NCI-H2171 (cell line): ENCODE measurements at places on chromosomes 16 and 17.

DNA sequence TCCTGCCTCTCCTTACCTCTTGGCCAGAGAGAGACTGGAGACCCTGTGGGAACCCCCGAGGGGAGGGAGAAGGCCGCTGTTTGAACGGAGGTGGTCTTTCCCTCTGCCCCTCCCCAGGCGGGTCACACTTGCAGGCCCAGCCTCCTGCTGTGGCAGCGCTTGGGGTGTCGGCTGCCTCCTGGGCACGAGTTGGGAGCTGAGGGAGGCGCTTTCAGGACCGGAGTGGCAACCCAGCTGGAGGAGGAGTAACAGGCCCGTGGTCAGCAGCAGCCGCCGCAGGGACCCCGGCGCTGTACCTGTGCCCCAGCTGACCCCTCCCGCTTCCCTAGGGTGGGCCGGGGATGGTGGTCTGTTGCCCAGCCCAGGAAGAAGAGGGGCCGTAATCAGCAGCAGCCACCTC, 278.3 kb downstream of the SEC14L1 start:
- DNase-seq: no peak

DNA sequence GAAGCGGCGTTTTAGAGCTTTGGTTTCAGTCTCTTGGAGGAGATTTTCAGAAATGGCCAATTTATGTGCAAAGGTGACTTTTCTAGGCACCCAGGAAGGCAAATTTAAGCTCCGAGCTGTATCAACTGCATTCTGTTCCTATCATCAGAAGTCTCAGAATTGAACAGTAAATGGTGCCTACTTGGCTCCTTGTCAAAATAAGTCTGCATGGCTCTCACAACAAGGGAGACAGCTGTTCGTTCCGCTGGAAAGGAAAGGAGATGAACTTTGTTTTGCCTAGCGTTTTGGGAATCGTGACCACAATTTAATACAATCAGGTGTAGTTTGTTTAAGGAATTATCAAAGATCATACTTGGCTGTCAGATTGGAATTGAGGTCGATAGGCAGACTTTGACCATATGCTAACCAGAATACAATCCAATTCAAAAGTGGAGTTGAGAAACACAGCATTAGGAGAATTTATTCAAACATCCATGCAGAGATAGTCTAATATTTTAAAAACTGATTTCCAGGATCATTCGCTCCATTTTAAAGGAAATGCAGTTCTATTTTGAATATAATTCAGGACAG, 139.4 kb downstream of the CPPED1 start:
- peak; percentile 64 for DNase-seq

GRCh38 chr16:69848637-69849545, 86.8 kb downstream of the WWP2 start:
- DNase-seq: no peak

GRCh38 chr17:43877031-43877430, 30.1 kb downstream of the CD300LG start:
- DNase-seq: no peak

GRCh38 chr17:42780851-42781638, 635 bp downstream of the WNK4 start:
- no peak for DNase-seq

DNA sequence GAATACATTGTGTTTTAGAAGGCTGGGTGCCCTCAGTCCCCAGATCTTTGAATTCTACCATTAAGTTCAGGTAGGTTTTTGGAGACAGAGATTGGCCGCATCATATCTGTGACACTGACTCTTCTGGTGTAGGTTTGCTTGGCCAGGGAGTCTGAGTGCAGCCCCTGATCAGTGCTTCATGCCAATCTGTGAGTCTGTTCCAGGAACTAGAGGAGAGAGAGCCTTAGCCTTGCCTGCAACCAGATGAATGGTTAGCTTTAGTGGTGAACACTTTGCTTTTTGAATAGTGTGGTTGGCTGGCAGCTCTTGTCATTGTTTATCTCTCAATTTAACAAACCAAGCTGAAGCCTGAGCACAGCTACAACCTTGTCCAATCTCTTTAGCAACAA, 87.8 kb downstream of the PLXDC1 start:
- no peak for DNase-seq

- peak; percentile 4 for DNase-seq
Measured at GRCh38 chr16:64983963-64984362, 137.9 kb downstream of the CDH11 start.

- no peak for DNase-seq
Measured at GRCh38 chr16:12157517-12158093, 181.1 kb downstream of the SNX29 start.

- DNase-seq: no peak
Measured at GRCh38 chr17:3381957-3382356, 4.2 kb downstream of the OR3A2 start.

DNA sequence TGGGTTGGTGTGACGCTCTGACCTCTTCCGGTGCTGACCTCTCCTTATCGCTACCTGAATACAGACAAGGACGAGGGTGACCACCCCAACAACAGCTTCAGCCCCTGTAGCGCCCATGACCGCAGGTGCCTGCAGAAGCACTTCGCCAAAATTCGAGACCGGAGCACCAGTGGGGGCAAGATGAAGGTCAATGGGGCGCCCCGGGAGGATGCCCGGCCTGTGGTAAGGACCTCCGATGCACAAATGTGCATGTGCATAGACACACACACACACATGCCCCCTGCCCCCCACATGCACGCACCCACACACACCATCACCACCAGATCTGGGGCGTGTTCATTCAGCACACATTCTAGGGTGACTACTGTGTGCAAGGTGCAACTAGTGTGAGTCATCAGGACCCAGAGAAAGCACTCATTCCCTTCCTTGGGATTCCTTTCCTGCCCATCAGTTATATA, 9.7 kb downstream of the IGFBP4 start:
- DNase-seq: no peak

GRCh38 chr16:48611329-48612137, 1.6 kb upstream of the N4BP1 start:
- peak; percentile 16 for DNase-seq

GRCh38 chr17:77321649-77322513, 181.1 kb downstream of the SEC14L1 start:
- no peak for DNase-seq

DNA sequence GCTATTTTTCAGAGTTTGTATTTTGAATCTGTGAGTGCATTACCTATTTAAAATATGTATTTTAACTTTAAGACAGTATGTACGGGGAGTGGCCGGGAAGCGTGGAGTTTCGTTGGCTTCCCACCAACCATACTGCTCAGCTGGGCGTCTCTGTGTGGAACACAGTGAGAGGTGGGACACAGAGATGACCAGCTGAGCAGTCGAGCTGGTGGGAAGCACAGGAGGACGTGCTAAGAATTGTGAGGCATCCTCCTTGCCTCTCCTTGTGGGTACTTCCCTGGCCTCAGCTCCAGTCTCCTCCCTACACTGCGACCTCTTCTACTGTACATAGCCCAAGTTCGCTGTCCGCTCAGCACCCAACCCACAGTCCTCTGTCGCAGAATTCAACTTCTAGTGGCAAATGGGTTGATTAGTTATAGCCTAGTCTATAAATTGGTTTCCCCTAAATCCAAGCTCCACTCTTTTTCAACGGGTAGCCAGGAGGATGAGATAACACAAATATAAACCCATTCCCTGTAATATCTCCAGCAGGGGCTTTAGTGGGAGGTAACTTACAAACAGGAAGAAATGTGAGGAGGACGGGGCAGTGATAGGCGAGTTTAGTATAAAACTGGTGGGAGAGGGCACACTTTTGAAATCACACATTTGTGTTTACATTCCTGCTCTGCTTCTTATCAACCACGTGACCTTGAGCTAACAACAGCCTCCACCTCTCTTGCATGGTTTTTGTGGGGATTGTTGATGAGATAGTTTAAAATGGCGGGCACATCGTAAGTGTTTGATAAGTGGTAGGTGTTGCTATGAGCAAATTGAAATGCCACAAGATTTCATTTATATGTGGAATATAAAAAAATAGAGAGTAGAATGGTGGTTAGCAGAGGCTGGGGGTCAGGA, 211.9 kb upstream of the HS3ST3A1 start:
- no peak for DNase-seq

DNA sequence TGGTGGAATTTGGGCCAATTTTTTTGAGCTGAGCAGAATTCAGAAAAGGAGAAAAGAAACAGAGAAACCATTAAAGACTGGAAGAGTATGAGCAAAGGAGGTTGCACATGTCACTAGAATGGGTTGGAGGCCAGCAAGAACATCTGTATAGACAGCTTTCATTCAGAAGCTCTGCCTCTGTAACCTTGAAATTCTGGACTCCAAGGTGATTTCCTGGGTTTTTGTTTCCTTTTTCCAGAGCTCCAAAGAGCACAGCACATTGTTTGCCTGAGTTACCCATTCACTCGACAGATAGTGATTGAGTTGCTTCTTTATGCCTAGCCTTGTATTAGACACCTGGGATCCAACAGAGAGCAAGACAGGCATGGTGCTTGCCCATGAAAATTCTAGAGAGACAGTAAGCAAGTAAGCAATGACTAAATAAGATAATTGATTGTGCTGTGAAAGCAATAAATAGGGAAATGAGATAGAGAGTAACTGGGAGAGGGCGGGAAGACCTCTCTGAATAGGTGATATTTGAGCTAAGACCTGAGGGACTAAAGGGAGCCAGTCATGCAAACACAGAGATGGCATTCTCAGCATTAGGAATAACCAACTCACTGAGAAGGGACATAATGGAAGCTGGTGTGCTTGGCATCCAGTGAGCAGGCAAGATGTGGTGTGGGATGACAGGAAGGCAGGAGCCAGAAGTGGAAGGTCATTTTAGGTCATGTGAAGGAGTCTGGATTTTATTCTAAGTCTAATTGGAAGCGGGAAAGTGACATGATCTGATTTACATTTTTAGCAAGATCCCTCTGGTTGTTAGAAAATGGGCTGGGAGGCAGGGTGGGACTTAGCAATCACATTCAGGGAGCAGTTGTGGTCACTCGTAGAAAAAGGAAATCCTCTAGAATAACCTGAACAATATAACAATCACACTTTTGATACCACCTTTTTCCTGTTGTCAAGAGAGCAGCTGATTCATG, 197.5 kb downstream of the HS3ST3A1 start:
- no peak for DNase-seq

DNA sequence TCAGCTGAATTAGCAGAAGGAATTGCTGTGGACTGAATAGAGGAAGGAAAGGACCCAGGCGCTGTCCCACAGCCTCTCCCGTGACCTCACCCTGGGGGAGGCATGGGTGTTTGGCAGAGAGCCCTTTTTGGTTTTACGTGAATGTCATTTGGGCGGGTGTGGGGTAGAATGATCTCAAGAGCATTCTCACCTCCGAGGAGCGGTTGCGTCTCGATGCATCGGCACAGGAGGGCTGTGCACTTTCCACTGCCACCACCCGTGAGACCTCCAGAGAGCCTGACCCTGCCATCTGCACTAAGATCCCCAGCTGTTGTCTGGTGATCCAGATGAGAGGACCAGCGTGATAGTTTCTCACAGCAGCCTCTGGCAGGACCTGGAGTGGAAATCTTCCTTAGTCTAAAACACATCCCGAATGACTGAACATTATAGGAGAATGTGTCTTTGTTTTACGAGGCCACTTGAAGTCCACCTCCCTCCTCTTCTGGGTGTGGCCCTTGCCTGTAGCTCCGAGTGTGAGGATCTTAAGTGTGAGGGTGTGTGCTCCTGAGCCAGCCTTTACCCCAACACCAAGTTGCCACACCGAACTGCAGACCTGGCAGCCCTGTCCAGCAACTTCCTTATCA, 29.3 kb downstream of the FOXK2 start:
- DNase-seq: no peak

GRCh38 chr16:59385491-59385890, 651.4 kb upstream of the GOT2 start:
- no peak for DNase-seq

DNA sequence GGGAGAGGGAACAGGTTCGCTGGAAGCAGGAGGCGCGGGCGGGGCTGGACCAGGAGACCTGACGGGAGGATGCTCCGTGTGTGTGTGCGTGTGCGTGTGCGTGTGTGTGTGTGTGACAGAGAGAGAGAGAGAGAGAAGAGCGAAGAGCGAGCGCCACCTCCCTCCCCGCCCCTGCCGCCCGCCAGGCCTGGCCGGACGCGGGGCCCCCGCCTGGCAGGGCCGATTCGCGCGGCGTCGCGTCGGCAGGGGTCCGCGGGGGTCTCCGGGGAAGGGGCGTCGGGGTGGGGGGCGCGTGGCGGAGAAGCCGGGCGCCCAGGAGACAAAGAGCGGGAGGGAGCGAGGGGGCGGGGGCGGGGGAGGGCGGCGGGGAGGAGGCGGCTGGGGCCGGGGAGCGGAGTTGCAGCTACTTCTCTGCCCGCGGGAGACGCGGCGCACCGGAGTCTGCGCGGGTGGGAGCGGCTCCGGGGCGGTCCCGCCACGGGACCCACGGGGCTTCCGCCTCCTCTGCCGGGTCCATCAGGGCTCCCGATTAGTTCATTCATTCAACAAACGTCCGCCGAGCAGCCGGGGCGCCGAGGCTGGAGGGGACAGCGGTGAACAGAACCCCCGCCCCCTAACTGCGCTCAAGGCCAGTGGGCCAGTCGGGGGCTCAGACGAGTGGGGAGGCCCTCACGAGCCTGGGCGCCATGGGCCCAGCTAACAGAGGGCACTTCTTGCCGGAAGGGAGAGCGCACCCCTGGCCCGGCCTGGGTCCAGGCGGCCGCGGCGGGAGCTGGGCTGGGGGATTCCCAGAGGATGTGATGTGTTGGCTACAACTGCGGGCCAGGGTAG, at the start of gene SAMD14:
Gene SAMD14 (minus strand): TSS at position 433 of the 831 bp plus-strand sequence. CDS start 5,201 bp downstream, outside the sequence.
- DNase-seq: peak; percentile 40

GRCh38 chr17:42285346-42286050, 2.8 kb upstream of the STAT5A start:
- no peak for DNase-seq

- DNase-seq: no peak
Measured at GRCh38 chr16:81823111-81823510, 44.0 kb downstream of the PLCG2 start.

GRCh38 chr17:31405890-31406371, 14.5 kb downstream of the RAB11FIP4 start:
- no peak for DNase-seq

GRCh38 chr17:70256751-70257150, 87.4 kb downstream of the KCNJ2 start:
- DNase-seq: no peak

GRCh38 chr17:75288770-75289114, 491 bp downstream of the SLC25A19 start:
- DNase-seq: peak; percentile 76

DNA sequence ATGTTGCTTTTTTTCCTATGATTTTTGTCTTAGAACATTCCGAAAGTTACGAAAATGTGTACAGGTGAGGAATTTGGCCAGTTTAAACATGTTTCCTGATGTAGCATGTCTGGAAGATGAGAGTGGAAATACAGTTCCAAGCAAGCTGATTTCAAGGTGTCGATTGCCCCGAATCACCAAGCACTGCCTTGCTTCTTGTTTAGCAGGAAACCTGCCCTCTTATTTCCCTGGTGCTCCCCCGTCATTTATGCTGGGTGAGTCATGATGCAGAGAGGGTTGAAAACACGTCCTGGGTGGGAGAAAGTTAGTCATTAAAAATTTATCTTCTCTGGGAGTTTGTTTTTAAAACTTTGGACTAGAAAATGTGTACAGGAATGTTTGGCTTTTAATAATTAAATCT, 608.6 kb upstream of the EEF2KMT start:
- DNase-seq: no peak
